ENCODE measurements at places on chromosomes 3 and 15.

- no peak for DNase-seq
Observed at GRCh38 chr3:112376241-112376911, 43.4 kb downstream of the CD200 start.

DNA sequence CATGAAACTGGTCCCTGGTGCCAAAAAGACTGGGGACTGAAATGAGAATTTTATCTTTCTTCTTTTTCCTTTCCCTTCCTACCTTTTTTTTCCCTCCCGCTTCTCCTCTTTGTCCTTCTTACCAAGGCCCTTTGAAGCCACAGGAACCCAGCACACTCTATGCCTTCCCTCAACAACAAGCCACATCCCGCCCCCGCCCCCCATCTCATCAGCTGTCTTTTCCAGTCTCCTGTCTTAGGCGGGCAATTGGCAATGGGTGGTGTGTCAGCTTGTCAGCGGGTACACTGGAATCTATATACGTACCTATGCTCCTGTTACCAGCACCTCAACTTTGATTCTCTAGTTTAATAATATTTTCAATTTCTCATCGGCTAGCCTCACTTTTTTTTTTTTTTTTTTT, 56.3 kb upstream of the CHD2 start:
- DNase-seq, result no peak

DNA sequence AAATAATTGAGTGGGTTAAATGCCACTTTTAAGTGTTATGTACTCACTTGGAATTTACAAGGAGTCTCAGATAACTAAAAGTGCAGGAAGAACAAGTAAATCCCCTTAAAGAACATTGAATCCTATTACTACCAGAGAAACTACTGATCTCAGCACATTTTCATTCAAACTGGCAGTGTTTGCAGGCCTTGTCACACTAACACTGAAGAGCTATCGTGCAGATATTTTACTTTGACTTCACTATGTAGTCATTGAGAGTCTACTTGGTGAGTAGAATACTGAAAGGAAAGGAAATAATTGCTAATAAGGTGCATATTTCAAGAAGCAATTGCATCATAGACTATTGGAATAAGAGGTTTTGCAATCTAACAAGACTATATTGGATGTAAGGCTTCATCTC, 721.4 kb upstream of the CBLB start:
- DNase-seq, result no peak

DNA sequence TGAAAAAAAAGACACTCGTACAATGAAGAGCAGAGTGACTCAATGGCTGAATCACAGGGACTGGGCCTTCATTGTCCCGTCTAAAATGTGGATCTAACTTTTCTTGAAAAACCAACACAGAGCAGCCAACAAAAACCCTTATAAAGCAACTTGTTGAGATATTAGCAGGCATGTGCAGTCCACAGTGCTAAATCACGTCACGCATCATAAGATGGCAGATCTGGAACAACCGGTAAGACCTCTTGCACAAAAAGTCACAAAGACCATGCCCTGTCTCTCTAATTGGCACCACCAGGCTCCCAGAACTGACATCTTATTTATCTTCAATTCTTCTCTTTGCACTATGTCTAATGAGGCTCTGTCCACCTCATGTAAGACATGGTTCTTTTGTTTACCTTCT, 177.0 kb downstream of the MAGI1 start:
- no peak for DNase-seq

DNA sequence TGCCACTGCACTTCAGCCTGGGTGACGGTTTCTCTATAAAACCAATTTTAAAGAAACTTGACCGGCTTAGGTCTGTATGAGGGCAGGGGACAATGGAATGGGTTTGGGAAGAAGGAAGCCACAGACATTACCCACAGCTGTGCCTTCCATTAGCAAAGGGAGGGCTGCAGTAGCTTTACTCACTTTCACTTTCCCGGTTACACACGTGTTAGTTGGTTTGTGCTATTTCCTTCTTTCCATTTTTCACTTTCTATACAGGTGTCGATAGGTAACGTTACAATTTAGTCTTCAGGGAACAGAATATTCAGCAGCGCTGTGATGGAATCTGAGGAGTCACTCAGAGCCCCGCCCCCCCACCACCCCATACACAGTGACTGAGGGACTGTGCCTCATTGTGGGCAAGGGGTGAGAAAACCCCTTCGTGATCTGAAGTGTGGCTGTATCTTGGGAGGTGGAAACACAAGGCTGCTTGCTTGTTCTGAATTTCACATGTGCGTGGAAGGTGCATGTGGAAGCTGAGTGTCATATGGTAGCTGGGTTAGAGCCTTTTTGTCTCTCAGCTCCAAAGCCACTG, 44.8 kb upstream of the RPL32 start:
- no peak for DNase-seq

DNA sequence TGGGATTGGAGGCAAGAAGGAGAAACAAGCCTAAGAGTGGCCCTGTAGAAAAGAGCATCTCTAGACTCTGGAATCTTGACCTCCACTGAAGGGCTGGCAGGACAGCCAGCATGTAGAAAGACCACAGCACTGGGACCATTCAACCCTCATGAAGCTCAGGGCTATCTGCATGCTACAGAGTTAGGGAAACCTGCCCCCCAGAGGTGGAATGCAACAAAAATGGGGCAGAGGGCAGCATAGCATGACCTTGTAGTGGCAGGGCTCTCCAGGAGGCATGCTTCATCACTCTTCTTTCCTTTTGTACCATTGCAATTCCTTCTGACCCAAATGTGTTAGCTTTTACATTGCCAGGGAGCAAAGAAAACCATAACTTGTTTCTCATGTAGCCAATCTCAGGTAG, 445.4 kb downstream of the EPHB1 start:
- DNase-seq, result no peak

GRCh38 chr3:55607844-55608243, 120.7 kb upstream of the WNT5A start:
- DNase-seq, result no peak

GRCh38 chr15:98802187-98802586, 153.8 kb downstream of the IGF1R start:
- DNase-seq, result no peak

- DNase-seq, result no peak
Observed at GRCh38 chr3:158830391-158830790, 28.5 kb downstream of the MFSD1 start.

GRCh38 chr3:60967141-60967540, 284.1 kb downstream of the FHIT start:
- DNase-seq, result no peak

DNA sequence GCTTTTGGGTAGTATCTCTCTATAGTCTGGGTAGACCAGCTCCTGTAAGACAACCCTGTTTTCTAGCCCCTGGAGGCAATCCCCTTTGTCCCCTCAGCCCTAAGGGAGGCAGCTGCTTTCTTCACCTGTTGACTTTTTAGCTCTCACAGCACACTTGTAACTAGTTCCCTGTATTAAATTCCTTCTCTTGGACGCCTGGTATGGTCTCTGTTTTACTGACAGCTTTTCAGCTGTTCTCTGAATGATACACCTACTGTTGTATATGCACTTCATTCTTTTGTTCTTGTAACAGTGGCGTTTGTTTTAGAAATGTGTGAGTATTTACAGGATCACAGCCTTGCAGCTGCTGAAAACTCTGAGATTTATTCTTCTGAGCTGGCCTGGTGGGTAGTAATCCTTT, 413.0 kb upstream of the RBMS3 start:
- no peak for DNase-seq

GRCh38 chr15:48225771-48226170, 19.7 kb downstream of the SLC12A1 start:
- DNase-seq, result no peak

GRCh38 chr3:195113536-195114425, 157.2 kb downstream of the XXYLT1 start:
- DNase-seq, result peak; percentile 95

DNA sequence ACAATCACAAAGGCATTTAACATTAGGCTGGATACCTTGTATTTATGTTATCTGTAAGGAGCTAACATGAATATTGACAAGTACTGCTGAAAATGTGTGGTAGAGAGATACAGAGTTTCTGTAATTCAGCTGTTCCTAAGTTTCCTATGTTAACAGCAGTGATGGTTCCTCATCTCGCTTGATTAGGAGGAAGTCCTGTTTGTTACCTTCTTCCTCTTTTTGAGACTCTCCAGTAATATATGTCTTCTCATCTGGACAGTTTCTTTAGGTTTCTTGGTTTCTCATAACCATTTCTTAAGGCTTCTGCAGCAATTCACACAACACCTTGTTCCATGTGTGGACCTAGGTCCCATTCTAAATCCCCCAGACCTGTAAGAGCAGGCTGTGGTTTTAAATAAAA, 11.4 kb upstream of the PEX5L start:
- DNase-seq, result no peak

- DNase-seq, result no peak
Observed at GRCh38 chr15:57533448-57533799, 58.3 kb upstream of the MYZAP start.

GRCh38 chr3:179658606-179659005, 5.8 kb downstream of the USP13 start:
- DNase-seq, result no peak

- no peak for DNase-seq
Observed at GRCh38 chr3:5144316-5144994, 22.4 kb downstream of the ARL8B start.

DNA sequence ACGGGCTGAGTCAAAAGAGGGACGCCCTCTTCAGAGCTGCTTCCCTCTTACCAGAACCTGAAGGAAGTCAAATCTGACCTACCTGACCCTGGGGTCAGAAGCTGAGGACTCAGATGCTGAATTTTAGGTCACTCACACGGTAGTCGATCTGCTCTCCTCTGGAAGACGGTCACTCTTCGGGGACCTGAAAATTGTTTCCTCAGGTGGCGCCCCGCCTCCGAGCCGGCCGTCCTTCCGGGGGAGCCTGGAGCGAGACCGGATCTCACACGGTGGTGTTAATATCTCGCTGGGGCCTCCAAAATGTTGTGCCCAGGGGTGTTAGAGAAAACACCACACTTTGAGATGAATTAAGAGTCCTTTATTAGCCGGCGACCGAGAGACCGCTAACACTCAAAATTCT, 737.2 kb downstream of the SI start:
- no peak for DNase-seq

- DNase-seq, result no peak
Observed at GRCh38 chr15:84910928-84911623, 26.6 kb downstream of the SLC28A1 start.

DNA sequence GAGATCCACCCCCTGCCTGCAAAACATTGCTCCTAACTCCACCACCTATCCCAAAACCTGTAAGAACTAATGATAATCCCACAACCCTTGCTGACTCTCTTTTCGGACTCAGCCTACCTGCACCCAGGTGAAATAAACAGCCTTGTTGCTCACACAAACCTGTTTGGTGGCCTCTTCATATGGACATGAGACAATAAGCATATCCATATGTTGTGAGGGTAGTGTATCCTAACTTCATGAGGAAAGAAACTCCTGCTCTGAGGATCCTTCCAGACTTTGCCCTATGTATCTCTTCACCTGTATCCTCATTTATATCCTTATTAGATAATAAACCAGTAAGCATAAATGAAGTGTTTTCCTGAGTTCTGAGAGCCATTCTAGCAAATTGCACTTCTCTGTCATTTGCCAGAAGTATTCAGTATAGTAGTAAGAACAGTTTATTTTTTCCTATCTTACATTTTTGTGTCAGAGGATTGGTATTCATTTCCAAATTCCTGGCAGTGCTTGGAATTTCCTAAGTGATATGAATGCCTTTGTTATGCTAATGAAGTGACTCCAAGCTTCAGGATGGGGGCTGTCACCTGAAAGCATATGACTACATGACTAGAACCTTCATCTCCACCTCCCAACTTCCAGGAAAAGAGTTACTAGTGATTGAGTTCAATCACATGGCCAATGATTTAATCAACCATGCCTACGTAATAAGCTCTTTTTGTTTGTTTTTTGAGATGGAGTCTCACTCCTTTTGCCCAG, 30.2 kb downstream of the TTBK2 start:
- DNase-seq, result no peak

DNA sequence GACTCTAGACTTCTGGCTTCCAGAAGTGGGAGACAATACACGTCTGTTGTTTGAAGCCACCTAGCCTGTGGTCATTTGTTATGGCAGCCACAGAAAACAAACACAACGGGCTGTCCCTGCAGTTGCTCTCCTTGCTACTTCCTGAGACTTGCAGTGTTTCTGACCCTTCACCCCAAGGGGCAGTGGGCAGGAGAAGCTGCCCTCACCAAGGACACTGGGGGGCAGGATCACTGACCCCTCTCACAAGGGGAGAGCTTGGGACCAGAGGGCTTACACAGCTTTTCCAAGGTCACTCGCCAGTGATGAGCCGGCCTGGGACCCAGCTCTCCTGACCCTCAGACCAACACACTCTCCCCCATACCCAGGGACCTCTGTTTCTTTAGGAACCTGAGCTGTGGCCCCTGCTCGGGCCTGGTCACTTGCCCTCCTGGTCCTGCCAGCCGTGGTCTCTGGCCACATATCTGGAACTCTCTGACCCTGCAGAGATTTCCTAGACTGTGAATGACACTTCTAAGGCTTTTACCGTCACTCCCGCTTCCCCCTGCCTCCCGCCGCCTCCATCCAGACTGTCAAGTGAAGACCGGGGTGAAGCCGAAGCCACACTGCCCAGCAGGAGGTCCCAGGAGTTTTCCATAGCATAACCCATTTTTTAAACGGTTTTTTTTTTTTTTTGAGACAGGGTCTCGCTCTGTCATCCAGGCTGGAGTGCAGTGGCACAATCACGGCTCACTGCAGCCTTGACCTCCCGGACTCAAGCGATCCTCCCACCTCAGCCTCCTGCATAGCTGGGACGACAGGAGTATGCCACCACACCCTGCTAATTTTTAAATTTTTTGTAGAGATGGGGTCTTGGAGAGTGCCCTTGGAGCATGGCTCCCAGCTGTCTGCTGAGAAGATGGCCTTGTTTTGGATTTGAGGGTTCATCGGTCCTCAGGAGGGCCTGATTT, 4.4 kb downstream of the ATP2B2 start:
- no peak for DNase-seq

DNA sequence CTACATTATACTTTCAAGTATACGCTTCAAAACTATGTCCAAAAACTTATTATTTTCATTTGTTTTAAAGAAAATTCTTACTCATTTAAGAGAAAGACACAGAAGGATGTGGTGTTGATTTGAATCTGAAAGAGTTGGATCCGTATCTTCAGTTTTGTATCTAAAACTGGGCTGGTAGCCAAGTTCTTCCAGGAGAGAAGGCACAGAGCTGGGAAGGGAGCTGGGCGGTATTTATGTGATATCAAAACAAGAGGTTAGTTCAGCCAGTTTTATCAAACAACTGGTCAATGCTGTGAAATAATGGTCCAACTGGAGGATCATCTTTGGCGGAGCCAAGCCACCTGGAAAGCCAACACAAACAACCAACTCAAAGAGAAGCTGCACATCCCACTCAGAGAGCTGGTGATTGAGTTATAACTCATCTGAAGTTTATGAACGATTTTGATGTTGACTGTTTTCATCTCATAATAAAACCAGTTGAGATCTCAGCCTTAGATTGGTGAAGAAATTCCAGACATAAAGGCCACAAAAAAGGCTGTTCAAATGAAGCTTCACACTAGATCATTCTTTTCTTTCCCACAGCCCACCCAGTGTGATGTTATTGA, 489.6 kb upstream of the RASGRP1 start:
- DNase-seq, result no peak

- DNase-seq, result no peak
Observed at GRCh38 chr3:158842976-158843375, 41.1 kb downstream of the MFSD1 start.

Measured in DMS79 (cell line).